COLO829 (cell line): ENCODE measurements at places on chromosomes 12 and 14.

DNA sequence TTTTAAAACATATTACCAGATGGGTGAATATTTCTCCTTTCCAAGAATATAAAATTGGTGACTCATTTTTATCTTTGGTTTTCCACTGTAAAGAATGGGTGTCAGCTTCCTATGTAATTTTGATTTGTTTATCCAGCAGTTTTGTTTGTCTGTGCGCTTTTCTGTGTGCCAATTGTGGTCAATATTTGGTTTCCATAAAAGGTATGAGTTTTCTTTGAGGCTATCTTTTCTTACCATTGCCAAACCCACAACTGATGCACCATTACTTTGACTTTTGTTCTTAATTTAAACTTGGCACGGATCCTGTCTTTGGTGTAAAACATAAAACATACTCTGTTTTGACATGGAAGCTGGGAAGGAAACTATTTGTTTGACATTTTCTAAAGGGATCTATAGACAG lies 78.8 kb upstream of the NAV3 start:
- no peak for DNase-seq

- no peak for DNase-seq
These were observed 673.0 kb upstream of the LMO3 start for GRCh38 chr12:17278946-17279345.

DNA sequence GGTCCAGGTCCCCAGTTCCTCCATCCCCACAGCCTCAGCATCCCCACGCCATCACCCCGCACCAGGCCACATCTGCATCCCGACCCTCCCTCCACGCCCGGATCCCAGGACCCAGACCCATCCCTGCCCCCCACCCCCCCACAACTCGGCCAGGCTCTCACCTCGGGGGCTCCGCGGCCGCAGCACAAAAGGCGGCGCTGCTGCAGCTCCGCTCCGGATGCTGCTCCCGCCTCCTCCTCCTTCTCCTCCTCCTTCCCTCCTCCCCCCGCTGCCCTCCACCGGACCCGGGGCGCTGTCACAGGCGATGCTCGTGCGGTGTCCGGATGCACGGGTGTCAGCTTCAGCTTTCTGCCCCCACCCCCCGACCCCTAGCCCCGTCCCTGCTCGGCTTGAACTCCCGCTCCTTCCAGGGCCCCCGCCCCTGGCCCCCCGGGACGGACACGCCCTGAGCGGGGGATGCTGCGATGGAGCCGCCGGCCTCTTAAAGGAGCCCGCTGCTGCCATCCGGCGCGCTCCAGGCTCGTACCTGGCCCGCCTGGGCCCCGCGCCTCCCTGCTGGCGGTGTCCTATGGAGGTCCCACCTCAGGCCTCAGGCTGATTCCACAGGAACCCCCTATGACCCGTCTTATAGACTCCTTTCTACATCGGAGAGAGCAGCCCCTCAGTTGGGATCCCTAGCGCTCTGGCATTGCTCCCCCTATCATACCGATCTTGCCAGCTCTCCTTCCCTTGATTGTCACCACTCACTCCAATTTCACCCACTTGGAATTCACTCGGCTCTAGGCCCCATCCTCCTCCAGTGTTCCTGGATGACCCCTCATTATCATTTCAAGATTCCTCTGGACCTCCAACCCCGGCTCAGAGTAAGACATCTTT lies at the start of gene MAP3K12:
Gene MAP3K12 (minus strand): TSS at position 193 of the 876 bp plus-strand sequence. CDS start 12,067 bp downstream, outside the sequence.
- no peak for DNase-seq

- DNase-seq: peak; percentile 47
These were observed 164.7 kb upstream of the TBX3 start for GRCh38 chr12:114848666-114849065.

DNA sequence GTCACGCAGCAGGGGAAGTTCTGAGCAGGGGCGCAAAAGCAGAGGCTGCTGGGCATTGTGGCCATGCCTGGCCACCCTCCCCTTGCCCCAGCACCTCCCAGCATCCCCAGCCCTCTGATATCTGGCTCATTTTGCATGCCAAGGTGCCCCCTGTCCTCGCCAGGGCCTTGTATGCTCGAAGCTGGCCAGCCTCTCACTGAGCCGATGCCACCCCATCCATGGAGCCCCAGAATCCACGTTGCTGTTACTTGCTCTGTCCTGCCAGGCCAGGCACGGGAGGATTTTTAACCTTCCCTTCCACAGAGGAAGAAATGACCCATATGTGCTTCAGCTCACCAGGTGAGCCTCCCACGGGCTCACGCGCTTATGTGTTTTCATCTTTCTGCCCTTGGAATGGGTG lies 413.4 kb downstream of the BCL11B start:
- DNase-seq: no peak

- DNase-seq: no peak
These were observed at the start of gene CLEC6A for GRCh38 chr12:8455727-8456360. Gene CLEC6A (plus strand): TSS chr12:8455962. CDS start chr12:8456112, 150 bp downstream.

- no peak for DNase-seq
These were observed 53.1 kb downstream of the PPP1R36 start for GRCh38 chr14:64602826-64603225.

- DNase-seq: no peak
These were observed 174.8 kb upstream of the DCN start for GRCh38 chr12:91357381-91357780.

DNA sequence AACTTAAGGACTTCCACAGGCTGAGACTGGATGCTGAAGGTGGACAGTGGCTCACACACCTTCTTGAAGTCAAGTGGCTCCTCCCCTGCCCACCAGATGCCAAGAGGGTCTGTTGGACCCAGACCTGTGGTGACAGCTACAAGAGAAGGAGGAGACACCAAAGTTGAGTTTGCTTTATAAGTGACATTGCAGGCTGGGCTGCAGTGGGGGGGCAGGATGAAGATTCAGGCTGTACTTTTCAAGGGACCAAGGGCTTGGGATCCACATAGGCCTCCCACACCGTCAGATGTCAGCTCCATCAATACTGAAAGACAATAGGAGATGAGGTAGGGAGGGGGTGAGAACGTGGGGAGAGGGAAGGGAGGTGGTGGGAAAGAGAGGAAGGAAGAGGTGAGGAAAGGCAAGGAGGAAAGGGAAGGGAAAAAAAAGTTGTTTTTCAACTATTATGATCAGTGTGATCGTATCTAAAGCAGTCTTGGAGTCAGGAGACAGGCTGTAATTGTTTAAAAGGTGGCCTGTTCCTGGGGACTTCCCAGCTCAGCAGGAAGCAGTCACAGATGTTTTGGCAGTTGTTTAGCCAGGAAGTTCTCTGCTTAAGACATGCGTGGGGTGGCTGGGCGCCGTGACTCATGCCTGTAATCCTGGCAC lies 84.1 kb upstream of the RESF1 start:
- DNase-seq: peak; percentile 61

- peak; percentile 48 for DNase-seq
These were observed 64.8 kb upstream of the TMEM260 start for GRCh38 chr14:56514663-56515371.

DNA sequence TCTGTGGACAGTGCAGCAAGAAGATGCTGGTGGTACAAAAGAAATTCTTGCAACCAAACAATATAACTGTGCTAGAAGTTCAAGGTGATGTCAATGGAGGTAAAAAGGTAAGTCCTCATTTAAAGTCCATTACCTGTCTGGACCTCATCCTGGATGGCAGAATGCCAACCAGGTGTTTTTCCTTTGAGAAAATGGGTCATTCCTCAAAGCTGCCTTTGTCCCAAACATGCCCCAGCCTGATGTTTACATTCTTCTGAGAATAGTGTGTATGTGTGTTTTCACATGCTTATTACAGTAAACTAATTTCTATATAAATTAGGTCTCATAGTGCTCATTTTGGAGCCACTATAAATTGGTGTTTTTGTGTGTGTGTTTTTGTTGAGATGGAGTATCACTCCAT lies 24.9 kb downstream of the ACTR6 start:
- DNase-seq: no peak

DNA sequence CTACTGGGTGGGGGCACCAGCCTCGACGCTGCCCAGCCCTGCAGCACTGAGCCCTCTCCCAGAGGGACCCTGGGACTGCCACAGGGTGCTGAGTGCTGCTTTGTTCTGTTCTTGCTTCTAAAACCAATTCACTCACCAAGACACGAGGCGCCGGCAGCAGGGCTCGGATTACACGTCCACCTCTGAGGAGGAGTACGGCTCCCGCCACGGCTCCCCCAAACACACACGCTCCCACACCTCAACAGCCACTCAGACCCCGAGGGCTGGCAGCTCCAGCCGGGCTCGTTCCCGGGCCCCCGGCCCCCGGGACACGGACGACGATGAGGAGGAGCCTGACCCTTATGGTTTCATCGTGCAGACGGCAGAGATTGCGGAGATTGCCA lies 24.3 kb downstream of the CEP170B start:
- DNase-seq: no peak

DNA sequence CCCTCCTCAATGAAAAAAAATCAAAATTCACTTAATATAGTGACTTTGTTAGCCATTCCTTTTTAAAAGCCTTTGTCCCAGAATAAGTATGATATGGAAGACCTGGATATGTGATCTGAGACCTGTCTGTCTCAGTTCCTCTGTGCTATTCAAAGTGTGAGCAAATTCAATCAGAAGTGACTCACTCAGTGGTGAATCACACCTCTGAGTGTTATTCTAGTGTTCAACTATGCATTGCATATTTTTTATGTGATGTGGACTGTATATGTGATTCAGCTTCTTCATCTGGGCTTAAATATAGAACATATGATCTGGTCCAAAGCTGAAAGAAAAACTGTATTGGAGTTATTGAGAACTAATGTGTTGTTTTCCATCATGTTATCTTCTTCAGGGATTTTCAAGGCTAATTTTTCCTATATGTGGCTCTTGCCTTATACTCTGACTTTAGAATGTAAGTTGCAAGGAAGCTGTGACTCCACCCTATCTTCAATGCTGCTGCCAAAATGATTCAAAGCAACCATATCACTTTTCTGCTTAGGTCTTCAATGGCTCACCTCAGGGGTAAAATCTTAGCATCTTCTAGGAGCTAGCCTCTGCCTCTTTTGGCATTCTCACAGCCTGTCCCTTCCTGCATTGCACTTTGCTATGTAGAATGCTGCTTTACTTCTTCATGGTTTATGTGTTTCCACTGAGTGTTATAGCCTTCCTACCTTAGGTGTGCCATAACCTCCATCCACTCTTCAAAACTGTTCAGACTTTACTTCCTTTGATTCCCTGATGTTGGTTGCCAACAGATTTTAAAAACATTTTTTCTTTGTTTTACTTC lies 169.8 kb downstream of the OTOGL start:
- DNase-seq: peak; percentile 14

GRCh38 chr12:78494911-78495310 lies 369.7 kb upstream of the SYT1 start:
- DNase-seq: no peak

DNA sequence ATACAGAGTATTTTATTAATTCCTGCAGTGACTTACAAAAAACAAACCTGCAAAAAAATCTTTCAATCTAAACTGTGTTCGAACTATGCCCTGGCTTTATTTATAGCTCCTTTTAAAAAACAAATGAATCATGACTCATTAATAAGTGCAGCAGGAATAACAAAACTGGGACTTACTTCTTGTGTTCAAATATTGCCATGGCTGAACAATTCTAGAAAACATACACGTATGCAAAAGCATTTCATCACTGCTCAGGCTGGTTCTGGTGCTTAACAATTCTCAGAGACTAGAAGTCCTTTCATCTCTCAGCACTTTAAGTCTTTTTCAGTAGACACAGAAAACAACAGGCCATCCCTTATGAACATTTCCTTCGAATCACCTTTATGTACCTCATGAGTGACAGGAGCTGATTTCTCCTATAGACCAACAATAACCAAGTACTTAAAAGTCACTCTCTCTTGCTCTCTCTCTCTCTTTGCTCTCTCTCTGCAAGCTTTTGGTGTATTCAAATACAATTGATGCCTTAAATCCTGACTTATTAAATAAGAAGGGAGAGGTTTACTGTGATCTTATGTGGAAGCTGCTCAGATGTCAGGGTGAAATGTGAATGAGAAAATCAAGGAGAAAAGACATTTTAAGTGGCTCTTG lies 268.8 kb downstream of the TTC8 start:
- DNase-seq: no peak
